D721Med (cell line): ENCODE measurements at places on chromosomes 3 and 15.

DNA sequence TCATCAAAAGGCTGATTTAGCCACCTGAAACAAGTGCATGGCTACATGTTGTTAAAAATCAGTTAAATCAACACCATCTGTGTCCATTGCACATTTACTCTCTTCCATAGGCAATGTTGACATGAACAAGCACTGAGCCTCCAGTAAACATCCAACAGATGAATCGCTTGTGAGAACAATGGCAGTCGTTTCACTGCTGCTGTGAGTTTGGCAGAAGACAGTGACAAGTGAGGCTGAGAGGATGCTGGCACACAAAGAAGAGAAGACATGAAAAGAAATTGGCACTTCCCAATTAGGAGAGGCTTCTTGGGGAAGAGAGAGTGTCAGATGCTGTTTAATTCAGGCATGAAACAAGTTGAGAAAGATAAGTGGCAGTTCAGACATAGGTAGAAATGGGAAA lies 227.4 kb upstream of the STT3B start:
- DNase-seq: no peak

DNA sequence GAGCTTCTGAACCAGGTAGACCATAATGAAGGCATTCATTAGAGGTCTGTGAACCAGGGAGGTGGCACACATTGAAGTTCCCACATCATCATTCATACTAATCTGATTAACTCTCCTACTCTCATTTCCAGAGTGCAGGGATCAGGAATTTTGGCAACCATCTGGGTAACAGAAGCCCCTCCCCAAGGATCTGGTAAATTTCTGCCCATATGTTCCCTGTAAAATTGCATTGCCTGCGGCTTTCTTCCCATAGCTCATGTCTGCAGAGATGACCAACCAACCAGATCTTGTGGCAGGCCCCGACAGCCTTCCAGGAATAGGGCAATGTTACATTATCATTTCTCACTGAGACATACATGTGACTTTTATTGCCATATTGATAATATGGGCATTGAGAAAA lies 111.4 kb upstream of the CHL1 start:
- DNase-seq: no peak

DNA sequence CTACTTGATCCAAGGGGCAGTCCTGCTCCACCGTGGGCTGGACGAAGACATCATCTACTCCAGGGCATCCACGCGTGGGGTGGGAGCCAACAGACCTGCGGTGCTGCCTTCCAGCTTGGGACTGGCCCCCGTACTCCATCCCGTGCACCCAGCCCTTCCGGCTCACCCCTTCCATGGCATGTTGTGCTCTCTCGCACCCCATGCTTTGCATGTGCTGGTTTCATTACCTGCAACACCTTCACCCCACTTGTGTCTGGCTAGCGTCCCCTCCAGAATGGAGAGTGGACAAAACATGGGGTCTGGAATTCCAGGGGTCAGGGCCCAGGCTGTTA lies 30.2 kb downstream of the SEMA7A start:
- DNase-seq: no peak

GRCh38 chr3:43346978-43347749 lies 60.8 kb downstream of the SNRK start:
- DNase-seq: no peak

DNA sequence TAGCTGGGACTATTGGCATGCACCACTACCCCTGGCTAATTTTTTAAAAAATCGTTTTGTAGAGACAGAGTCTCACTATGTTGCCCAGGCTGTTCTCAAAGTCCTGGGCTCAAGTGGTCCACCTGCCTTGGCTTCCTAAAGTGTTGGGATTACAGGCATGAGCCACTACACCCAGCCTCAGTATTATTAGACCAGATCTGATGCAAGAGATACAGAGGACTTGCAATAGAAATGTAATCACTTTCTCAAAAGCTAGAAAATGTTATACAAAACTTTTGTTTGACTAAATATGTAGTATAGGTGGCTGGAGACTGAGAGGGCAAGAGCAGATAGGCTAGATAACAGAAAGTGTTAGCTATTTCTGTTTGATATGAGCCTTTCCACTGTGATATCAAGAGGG lies 531.9 kb downstream of the SOX2 start:
- DNase-seq: no peak

- DNase-seq: no peak
These were observed 89.0 kb downstream of the CHSY1 start for GRCh38 chr15:101162701-101163483.

DNA sequence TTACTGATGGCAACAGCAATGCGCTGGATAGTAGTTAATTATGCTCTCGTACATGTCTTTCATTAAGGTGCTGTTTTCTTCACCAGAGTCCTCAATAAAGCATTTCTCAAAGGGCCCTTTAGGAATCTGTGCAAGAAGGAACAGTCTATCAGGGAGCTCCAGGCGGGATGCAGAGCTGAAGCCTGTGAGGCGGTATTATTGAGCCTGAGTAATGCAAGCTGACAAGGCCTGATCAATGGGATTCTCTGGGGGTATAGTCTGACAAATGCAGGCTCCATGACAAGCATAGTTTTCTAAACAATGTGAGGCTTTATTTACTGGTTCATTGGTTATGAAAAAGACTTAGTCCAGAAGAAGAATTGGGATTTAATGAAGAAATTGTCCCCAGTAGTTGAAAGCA lies 530.9 kb upstream of the CBLB start:
- no peak for DNase-seq

GRCh38 chr15:34147371-34148140 lies 45.7 kb downstream of the PGBD4 start:
- no peak for DNase-seq

GRCh38 chr3:124962403-124962940 lies 27.9 kb upstream of the MUC13 start:
- no peak for DNase-seq

GRCh38 chr15:49857496-49858475 lies 236.9 kb downstream of the DTWD1 start:
- DNase-seq: no peak

DNA sequence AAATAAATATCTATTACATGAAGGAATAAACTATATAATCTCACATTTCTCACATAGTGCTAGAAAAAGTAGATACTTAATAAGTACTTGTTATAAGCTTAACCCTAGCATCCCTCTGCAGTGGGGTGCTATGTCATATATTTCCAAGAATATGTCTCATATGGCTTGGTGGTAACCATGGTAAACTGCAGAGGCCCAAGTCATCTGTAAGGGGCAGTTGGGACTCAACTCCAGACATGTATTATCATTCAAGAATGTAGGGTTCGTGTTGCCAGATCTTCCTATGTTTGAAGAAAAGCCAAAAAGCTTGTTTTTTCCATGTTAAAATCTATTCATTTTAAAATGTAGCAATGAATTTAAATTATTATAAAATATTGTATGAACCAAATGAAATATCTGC lies 46.2 kb downstream of the ZNF385D start:
- DNase-seq: no peak

- DNase-seq: no peak
These were observed 193.5 kb upstream of the SOX2 start for GRCh38 chr3:181518222-181518621.

GRCh38 chr15:35312344-35312743 lies 227.2 kb upstream of the NANOGP8 start:
- DNase-seq: no peak

GRCh38 chr15:93066224-93066681 lies 22.8 kb downstream of the RGMA start:
- DNase-seq: no peak

GRCh38 chr3:352599-352998 lies 156.0 kb downstream of the CHL1 start:
- DNase-seq: no peak

- DNase-seq: no peak
These were observed 77.6 kb upstream of the CHD2 start for GRCh38 chr15:92822216-92823144.

- no peak for DNase-seq
These were observed 23.0 kb upstream of the FURIN start for GRCh38 chr15:90845201-90845949.

GRCh38 chr3:52210550-52211046 lies 12.6 kb downstream of the ALAS1 start:
- DNase-seq: no peak

DNA sequence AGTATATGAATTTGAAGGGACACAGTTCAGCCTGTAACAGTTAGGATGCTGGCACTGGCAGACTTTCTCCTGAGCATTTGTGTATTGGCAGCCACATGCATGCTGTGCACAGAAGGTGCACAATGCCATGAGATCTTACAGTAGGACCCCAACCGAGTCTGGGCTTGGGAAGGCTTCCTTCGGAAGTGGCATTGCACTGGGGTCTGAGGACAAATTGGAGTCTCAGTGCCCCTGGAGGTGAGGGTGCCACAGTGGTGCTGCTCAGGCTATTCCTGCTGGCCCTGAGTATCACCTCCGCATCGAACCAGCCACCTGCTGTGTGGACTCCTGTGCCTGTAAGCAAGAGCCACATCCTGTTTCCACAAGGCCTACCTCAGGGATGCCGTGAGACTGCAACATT lies 99.5 kb downstream of the DNAJB8 start:
- no peak for DNase-seq
